ENCODE measurements at places on chromosomes 3 and 15.

DNA sequence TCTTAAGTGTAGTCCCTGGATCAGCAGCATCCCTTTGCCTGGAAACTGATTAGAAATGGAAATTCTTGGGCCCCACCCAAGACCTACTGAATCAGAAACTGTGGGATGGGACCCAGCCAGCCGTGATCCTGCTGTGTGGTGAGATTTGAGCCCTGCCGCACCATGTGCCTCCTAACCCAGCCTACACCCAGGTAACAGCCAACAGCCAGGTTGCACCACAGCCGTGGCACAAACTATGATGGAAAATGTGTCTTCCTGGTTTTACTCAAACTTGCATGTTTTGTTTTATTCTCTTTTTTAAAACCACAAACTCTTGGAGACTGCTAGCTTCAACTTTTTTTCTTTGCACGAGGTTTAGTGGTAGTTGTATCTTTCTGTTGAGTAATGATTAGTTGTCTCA is 2.6 kb downstream of the LIMD1 start:
- no peak for DNase-seq

DNA sequence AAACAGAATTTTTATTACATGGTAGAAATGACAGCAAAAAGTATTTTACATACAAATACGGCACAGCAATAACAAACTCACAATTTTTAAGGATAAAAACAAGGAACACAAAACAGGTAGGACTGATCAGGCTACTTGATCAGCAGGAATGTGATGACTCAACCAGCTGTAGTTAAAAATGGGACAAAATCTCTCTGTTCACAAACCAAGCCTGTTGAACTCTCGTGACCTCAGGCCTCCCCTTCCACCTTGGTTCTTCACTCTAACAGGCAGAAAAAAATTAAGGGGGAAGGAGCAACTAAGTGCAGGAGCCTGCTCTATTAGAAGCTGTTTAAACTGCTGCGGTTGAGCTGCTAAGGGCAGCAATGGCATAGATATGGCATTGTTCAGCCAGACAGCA is 18.7 kb downstream of the FBXL22 start:
- no peak for DNase-seq

DNA sequence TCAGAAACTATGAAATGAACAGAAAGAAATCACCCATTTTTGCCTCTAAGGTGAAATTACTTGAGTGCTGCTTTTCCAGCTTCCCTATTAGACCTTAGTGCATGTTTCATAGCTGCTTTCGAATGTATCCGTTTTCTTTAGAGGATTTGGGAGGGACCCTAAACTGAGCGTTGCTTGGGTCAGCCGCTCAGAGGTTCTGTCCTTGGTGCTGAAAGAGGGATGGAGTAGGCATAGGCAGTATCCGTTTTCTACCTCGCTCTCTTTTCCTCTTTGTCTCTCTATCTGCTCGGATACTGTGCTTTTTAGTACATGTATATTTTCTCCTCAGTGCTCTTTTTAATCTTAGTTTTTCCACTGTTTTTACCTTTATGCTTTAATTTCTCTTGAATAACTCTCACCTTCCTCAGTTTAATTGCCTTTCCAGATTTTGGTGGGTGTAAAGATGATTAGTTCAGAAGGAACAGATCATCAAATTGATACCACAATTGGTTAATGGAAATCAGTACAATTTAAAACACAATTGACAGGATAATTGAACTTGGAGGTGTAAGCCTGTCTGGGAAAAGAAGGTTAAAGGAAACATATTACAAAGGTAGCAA is at the start of gene DRD3:
TSS of gene DRD3 (minus strand) at position 283 of the 599 bp plus-strand sequence. CDS start 7,060 bp downstream, outside the sequence.
- no peak for DNase-seq

DNA sequence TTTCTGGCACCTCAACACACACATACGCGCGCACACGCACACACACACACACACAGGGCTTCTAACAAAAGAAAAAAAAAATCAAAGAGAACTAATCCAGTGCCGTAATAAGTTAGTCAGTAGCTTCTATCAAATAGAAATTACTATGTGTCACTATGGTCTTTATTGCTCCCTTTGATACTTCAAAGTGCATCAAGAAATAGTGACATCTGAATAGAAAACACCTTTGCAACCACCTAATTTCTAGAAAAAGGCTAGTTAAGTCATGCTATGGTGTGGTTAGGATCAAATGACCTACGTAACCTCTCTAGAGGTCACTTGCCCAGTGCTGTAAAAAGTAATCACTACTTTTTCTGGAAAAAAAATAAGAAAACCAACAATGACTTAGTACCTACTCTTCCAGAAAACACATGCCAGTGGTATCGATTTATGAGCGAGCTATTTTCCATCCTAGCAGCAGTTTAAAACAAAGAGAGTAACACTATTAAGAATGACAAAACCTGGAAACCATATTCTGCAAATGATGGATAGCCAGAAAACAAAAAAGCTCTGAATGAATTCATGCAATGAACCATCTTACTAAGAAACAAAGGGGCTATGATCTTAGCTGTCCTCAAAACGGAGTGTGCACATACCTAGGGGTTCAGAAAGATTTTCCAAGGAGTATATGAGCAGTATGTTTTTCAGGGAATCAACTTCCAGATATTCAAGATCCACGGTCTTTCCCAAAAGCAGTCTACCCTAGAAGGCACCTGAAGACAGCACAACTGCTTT is 6.8 kb downstream of the AVEN start:
- no peak for DNase-seq

DNA sequence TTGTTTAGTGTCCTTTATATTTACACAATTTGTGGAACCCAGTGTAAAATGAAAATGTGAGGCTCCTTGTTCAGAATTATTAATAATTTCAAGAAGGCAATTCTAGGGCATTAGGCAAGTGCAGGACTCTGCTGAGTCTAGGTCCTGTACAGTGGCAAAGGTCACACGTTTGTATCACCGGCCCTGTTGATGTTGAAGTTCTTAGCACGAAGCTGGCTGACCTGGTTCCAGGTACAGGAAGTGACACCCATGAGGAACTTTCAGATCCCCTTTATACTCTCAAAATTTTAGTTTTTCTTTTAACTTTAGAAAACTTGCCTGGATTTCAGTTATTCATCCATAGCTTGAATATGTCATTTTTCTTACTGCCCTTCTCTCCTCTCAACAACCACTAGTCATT is 349.4 kb downstream of the CNTN6 start:
- no peak for DNase-seq

- no peak for DNase-seq
Observed at GRCh38 chr15:85280203-85280602, 100.2 kb upstream of the AKAP13 start.

DNA sequence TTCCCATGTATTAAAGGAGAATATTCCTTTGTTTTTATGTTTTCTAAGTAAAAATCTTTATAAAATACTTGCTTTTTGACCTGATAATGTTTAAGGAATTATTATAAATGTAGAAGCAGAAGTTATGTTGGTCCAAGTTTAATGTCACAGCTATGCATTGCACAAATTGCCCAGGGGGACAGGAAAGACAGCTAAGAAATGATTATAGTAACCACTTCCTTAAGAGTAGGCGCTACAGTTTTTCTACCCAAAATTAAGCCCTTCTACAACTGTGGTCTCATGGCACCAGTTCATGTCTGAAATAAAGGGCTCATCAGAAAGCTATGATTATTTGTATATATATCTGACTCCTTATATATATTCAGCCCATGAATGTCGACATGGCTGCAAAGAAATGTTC is 176.4 kb downstream of the GBE1 start:
- no peak for DNase-seq

DNA sequence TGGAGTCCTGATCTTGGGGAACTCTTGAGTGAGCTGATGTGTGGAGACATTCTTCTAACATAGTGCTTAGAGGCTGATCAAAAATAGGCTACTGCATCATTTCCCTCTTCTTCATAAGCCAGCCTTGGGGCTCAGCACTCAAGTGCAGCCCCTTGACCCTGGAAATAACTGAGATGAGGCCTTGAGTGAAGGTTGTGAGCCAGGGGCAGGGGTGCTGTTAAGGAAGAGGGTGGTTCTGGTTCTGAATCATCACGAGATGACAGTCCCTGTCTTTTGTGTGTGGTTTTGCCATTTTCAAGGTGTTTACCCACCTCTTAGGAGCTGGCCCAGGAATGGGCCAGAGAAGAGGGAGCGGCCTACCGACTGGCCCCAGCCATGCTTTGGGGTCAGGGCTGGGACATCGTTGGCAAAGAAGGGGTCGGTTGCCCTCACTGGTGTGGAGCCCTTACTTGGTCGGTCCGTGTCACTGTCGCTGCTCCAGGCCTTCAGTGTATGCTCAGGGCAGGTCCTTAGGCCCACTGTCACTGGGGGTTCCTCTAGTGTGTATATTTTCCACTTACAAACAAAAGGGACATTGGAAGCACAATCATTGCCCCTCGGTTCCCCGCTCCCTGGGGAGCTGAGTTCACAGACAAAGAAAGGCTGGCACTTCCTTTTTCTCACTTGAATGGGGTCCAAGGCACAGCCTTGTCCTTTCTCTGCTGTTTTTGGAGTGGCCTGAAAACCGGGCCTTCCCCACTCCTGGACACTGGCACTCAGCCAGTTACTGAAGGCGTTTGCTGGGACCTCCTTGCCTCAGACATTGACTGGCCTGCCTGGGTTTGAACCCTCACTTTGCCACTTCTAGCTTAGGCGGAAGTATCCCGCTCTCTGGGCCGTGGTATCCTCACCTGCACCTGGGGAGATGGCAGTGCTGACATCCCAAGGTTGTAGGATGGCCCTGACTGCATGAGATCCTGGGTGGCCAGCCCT is 46.6 kb downstream of the SLC6A6 start:
- DNase-seq = no peak

DNA sequence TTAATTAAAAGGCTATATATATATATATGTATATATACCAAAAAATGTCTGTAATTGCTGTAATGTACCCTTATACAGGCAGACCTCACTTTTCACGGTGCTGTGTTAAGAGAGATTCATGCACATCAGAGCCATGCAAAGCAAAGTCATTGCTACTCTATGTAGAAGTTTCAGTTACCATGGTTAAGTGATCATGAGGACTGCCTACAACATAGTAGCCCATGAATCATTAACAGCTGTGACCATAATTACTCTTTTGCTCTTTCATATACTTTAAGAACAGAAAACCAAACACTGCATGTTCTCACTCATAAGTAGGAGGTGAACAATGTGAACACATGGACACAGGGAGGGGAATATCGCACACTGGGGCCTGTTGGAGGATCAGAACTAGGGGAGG is 225.3 kb upstream of the EPHA3 start:
- DNase-seq = no peak

DNA sequence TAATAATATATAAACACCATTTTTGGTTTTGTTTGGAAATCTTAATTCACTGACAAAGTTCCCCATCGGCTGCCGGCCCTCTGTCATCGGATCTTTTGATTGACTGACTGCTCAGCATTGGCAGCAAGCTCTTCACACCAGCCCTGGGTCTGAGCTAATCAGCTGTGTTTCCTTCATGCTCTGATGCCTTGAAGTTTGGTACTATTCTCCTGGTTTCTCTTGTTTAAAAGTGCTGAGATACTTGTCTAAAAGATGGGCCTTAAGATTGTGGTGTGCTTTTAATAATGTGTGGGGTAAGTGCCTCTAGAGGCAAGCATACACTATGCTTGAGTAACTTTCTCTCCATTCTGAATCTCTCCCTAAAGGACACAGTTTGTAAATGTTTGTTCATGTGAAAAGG is 415.5 kb upstream of the TPRG1 start:
- no peak for DNase-seq

- DNase-seq = no peak
Observed at GRCh38 chr3:141646760-141647561, 91.1 kb upstream of the RNF7 start.

- DNase-seq = no peak
Observed at GRCh38 chr3:195061756-195062655, 209.0 kb downstream of the XXYLT1 start.

GRCh38 chr15:66138096-66138783 is 115.3 kb downstream of the MEGF11 start:
- DNase-seq = no peak

DNA sequence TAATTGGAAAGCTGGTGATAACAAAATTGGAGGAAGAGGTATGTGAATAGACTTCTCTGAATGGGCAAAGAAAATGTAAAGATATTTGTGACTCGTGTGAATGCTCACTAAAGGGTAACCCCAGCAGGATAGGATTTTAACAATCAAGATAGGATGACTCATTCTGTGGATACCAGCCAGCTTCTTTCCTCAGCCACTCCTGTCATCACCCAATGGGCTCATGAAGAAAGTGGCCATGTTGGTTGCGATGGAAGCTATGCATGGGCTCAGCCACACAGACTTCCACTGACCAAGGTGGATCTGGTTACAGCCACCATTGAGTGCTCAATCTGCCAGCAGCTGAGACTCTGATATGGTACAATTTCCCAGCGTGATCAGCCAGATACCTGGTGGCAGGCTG is 40.9 kb downstream of the STRIT1 start:
- DNase-seq = no peak

DNA sequence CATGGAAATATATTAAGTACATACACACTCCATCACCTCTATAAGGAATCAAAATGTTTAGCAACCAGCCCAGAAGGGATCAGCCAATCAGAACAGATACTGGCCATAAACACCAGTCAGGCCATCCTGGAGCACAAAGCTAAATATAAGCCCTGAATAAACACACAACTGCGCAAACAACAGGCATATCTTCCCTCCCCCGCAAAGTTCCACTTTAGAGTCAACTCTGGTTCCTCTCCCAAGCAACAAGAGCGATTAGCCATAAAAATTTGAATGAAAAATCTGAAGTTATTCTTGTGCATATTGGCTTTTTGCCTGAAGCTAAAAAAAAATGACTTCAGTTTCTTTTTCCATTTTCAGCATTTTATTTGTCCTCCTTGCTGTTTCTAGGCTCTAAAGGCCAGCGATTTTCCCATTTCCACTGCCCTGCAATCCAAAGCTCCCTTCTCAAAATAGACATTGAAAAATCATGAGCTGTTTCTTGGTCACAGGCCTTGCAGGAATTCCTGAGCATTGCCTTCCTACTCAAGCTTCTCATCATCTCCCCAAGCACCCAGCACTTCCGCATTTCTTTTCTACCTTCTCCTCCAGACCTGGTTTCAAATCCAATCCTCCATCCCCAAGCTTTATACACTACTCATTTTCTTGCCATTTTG is 247.9 kb downstream of the ZMAT3 start:
- no peak for DNase-seq

- DNase-seq = no peak
Observed at GRCh38 chr3:14418296-14419250, 16.2 kb downstream of the SLC6A6 start.

Measured in GM18507 (cell line).